GM04504 (cell line): ENCODE measurements at places on chromosomes 16 and 17.

- no peak for DNase-seq
Measured at GRCh38 chr16:76766538-76766937, 424.5 kb upstream of the MON1B start.

DNA sequence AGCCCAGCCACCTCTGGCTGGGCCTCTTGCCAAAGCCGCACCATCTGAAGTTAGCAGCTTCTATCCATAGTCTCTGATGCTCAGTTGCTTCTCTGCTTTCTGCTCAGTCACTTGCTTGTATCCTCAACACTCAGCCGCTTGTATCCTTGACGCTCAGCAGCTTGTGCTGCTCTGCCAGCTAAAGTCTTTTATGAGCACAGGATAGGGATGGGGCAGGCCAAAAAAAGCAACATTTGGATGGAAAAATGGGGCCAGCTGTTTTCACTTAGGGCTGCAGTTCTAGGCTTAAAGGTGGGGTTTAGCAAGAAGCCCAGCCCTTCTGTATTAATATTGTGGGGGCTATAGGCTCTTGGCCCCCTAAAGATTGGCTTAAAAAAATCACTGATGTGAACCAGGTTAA, 739.4 kb downstream of the CDH8 start:
- no peak for DNase-seq

- no peak for DNase-seq
Measured at GRCh38 chr16:88619859-88620815, 18.2 kb upstream of the IL17C start.

- DNase-seq: no peak
Measured at GRCh38 chr17:17824119-17824782, 12.5 kb downstream of the SREBF1 start.

DNA sequence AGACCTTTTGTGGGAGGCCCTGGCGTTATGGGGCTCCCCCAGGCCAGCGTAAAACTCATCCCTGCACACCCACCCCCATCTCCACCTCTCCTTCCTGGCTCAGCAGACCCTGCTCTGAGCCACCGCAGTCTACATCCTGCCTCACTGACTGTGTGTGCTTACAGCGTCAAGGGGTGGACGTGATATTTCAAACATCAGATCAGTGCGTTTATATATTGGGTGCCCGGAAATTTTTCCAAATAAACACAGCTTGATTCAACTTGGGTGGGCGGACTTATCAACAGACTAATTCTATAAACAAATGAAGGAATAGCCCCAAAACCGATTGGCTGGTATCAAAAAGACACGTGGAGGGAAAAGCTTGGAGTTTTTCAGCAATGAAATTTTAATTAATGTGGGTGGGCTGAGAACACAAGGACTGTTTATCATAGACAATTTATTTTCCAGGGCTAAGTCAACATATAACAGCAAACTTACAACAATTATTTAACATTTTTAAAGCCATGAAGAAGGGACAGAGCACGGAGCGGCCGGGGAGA, at the start of gene FOXL1:
Gene FOXL1 (plus strand): TSS at position 489 of the 539 bp plus-strand sequence. CDS start 175 bp downstream, outside the sequence.
- no peak for DNase-seq

GRCh38 chr16:48623304-48624016, 13.5 kb upstream of the N4BP1 start:
- peak; percentile 74 for DNase-seq

DNA sequence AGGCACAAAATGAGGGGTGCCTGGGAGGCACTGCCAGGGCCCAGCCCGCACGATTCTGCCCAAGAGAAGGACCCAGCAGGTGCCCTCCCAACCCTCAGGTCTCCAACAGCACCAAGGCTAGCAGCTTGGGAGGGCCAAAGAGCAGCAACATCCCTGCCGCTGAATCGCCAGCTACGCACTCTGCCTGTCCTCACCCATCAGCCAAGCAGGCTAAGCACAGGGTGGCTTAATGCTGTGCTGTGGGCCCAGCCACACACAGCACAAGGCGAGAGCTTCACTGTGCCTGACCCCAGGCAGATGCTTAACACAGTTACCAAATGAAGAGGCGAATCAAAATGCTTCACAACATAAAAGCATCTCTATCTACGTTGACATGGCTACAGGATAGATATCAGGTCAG, 10.6 kb upstream of the MRPL38 start:
- no peak for DNase-seq

DNA sequence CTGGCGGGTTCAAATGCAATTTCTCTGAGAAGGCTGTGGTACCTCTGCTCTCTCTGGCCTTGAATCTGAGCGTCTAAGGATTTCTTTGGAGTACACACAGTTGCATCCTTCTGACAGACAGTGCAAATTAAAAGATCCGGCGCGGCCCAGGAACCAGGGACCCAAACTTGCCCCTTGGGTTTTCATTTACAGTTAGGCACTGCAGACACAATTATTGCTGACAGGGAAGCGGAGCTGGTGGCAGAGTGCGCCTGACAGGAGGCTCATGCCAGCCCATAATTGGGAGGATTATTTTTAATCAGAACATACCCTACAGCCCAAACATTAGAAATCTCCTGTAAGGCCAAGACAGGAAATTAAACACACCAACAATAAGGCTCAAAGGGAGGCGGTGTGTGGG, 1023.4 kb upstream of the RBFOX1 start:
- DNase-seq: no peak
